ENCODE measurements at places on chromosomes 2 and 18. TPM values are rescaled to one million over a fixed set of nuclear protein-coding genes. Genes with fewer than 3 reads are reported as not detected.

The PLEK gene
- under 0.01 TPM for total RNA-seq

The STPG4 gene
- total RNA-seq, result 0.12 TPM

The RGPD8 gene
- 9.5 TPM for total RNA-seq

The MYO7B gene
- total RNA-seq, result under 0.01 TPM

The RNF152 gene
- total RNA-seq, result 15.4 TPM

The GLI2 gene
- 5.1 TPM for total RNA-seq

Measured in uterine smooth muscle cell (primary cell).